Kidney glomerular epithelial cell (primary cell): ENCODE measurements at places on chromosomes 4 and X.

- no peak for DNase-seq
Observed at GRCh38 chr4:170111546-170111945, 21.8 kb upstream of the AADAT start.

GRCh38 chr4:23857367-23857959, 32.4 kb downstream of the PPARGC1A start:
- DNase-seq = peak; percentile 2

DNA sequence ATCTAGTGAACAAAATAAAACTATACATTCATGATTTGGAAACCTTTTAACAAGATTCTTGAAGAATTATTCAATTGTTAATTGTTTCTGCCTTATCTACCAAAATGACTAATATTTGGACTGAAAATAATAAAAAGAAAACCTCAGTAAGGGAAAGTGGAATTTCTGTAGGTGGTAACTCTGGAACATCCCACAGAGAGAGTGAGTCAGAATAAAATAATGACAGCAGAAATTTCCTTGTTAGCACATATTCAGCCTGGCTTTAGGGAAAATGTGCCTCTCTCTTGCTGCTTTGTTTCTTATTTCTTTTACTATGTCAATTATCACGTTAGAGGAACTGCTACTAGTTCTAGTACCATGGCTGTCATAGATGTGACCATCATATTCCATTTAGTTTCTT, 421.5 kb upstream of the GNPDA2 start:
- peak; percentile 54 for DNase-seq

GRCh38 chrX:71955530-71956120, 45.0 kb downstream of the NHSL2 start:
- no peak for DNase-seq

GRCh38 chr4:176156656-176157055, 38.7 kb downstream of the SPATA4 start:
- DNase-seq = no peak

DNA sequence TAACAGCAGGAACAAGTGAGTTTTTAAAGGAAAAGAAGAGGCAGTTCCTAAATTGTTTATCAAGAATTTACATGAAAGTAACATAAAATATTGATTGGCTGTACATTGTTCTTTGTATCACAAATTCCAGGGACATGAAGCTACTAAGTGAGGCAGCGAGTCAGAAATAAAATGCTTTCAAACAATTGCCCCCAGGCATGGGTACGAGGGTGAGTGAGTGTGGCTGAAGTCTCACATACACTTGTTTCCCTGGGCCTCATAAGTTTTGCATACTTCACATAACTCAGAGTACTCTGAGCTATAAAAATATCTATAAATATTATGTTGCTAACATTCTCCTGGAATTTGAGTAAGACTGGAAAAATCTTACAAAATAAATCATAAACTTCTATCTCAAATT, 511.6 kb upstream of the PRKX start:
- DNase-seq = no peak

DNA sequence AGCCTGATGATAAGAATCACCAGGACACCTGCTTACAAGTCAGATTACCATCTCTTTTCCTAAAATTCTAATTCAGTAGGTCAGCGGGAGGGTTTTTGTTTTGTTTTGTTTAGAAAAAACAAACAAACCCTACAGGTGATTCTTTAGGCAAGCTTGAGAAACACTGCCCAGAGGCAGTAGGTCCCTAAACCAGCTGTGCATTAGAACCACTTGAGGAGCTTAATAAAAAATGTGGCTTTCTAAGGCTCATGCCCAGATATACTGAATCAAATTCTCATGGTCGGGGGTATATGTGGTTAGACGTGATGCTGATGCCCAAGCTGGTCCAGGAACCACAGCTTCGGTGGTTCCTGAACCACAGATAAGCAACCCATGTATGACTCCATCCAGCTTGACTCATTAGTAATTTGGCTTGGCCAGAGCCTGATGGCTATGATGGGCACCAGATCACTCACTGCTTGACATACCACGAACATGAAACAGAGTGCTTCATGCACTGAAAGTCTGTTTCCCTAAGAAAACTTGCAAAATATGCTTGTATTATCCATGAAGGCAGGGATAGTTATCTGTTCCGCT, 338.1 kb upstream of the F9 start:
- no peak for DNase-seq

DNA sequence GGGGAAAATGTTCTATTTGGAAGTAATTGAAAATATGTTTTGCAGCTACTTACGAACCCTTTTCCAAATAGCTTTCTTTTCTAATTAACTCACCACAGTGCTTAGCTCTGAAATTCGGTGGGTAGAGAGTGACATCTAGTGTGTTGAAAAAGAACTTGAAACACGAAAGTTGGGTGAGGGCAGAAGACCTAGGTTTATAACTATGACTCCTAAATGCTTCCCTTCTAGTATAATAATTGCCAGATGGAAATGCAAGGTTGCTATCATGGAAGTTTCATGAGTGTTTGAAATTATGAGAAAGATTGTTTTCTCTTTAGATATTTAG, 77.3 kb upstream of the NOCT start:
- DNase-seq = peak; percentile 48

DNA sequence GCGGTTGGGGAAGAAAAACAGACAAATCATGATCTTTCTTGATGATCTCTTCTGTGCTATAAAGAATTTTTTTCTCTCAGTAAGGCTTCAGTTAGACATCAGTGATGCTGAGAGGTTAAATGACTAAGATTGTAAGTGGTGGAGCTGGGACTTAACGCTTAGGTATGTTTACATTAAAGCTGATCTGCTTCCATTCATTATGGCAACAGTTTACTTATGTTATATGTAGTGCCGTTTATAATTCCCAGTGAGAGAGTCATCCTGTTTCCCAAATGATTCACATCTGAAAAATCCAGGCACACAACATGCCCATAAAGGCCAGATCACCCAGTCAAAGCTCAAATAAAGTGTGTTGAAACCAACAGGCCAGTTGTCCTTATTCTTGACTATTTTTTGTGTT, 50.1 kb downstream of the CENPVL3 start:
- DNase-seq = peak; percentile 2

DNA sequence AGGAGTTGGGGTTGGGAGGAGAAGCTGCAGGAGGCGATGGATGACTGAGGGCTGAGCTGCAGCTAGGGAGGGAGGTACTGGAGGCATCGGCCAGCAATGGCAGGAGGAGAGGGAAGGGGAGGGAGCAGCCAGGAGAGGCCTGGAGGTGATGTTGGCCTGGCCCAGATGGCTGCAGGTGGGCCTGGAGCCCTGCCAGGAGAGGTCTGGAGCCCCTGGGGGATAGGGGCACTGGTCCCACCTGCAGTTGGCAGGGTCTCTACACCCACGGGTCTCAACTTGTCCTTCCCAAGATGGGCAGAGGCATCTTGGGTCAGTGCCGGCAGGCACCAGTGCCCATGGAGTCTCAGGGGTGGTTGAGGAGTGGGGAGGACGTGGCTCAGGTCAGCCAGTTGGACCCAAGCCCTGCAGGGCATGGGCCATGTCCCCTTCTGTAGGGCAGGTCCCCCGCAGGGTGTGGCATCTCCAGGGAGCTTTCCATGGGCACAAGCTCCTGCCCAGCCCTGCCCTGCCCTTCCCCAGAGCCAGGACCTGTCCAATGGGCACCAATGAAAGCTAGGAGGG, 2.7 kb upstream of the MXD4 start:
- no peak for DNase-seq

- DNase-seq = no peak
Observed at GRCh38 chr4:2898001-2898400, 54.4 kb downstream of the ADD1 start.

DNA sequence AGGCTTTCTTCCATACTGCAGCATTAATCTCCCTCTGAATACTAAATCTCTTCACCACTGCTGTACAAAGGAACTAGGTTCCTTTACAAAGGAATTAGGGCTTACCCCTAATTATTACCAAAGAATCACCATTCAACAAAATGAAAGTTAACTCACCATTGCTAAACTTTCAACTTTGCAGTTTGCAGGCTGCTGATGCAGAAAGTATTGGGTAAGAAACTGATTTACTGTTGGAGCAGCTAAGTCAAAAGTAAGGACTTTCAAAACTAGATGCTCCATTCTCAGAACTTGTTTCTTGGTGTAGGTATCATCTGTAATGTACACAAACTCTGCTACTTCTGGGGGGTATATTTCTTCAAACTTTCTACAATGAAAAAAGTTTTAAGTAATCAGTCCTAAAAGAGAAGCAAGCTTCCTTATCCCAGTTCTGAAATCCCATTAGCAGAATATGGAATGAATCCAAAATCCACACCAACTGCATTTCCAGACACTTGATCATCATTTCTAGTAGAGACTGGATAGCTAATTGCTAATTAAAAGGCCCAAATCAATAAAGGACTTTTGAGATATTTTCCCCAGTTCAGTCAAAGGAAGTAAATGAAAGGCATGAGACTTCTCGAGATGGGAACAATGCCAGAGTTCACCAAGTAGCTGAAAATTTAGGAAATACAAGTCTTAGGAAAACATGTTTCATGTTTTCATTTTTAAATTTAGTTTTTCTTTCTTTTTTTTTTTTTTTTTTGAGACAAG, 4.3 kb downstream of the CCNA2 start:
- DNase-seq = peak; percentile 49

DNA sequence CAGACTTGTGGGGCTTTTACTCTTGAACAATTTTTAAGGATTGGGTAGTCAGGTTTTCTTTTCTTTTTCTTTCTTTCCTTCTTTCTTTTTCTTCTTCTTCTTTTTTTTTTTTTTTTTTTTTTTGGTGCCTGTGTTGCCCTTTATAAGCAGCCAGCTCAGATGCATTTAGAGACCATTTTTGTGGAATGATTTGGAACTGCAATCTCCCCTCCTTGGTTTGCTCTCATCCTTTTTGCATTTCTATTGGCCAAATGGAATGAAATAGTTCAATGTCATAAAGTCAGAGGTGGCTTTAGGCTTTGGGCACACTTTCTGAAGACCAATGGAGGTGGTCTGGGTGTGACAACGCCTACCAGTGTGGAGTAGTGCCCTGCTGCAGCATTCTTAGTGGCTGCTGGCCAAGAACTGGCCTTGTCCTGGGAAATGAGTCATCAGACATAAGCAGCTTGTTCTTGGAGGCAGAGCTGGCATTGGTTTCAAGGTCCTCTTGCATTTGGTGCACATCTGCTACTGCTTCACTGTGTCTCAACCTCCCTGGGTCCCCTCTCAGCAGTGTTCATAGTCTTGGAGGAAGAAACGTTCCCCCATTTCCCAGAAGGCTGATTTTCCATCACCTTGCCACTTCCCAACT, 84.5 kb downstream of the CT47B1 start:
- no peak for DNase-seq

DNA sequence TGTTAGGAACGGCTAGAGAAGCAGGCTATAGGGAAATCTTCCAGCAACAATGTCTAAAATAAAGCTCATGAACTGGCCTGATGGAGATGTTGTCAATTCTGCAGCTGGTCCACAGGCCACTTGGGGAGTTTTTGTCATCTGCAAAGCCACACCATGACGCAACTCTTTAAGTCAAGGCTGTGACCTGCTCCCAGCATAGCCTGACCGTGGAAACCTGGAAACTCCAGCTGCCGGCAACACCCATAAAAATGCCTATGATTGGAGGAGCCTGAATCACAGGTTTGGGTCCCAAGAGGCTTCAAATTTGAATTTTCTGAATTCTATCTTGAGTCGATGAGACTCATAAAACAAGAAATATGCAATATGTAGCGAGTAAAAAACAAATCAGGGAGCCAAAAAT, 969.2 kb upstream of the PRKX start:
- DNase-seq = no peak

DNA sequence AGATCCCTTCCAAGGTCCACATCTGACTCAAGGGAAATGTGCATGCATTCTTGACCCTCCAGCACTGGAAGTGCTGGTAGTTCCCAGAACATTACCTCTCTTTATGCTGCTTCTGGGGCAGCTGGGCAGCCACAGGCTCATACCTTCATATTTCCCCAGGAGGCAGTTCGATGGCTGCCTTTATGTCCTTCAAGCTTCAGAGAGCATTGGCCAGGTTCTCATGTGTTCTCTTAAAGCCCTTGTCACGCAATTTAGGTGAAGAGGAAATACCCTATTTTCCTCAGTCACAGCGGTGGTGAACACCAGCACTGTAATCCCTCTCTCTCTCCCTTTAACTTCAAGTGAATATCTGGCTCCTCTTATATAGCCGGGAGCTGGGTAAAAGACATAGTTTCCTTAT, 134.3 kb downstream of the MID1IP1 start:
- DNase-seq = no peak

DNA sequence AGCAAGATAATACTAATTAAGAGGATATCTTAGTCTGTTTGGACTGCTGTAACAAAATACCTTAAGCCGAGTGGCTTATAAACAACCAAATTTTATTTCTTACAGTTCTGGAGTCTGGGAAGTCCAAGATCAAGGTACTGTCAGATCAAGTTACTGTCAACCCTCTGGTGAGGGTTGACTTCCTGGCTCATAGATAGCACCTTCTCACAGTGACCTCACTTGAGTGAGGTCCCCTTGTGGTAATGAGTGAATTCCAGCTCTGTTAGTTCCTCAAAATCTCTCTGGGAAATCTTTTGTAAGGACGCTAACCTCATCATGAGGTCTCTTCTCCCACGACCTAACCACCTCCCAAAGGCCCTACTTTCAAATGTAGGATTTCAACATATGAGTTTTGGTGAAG, 36.9 kb upstream of the ADGRA3 start:
- no peak for DNase-seq

- DNase-seq = peak; percentile 62
Observed at GRCh38 chrX:69133921-69134542, 31.2 kb downstream of the PJA1 start.

- peak; percentile 31 for DNase-seq
Observed at GRCh38 chrX:2928583-2929434, at the start of gene ARSD. ARSD (minus strand) TSS chrX:2929339; CDS start chrX:2929275, 64 bp downstream.

DNA sequence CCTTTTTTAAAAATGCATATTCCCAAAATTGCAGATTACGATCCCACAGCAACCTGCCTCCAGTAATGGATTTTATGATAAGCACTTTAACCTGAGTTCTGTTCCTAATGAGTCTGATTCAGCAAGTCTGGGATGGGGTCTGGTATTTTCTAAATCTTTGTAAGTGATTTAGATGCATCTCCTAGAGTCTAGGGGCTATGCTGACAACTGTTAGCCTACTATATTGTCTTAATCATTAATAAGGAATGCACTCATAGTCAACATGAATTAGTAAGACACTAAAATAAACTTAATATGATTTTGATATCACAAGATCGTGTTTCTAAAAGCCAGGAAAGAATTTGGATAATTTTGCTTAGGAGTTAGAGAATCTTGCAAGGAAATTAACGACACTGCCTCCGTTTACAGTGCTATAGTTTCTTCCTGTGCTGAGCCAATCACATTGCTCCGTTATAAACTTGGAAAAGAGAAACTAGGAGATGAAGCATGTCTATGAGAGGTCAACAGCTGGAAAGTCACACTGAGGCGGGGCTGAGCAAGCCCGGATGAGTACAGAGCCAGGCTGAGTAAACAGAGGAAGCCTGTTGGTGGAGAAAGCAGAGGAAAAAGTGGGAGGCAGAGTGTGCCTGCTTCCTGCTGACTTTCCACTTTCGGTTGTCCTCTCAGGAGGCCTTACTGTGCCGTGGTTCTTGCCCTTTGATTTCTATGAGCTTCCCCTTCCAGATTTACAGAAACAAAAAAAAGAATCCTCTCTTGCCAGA, 5.4 kb downstream of the SCARB2 start:
- peak; percentile 87 for DNase-seq

- DNase-seq = no peak
Observed at GRCh38 chrX:130682990-130683389, 220.0 kb downstream of the ENOX2 start.

GRCh38 chr4:102783006-102783405, 22.2 kb upstream of the MANBA start:
- DNase-seq = no peak
